Astrocyte of the hippocampus (primary cell): ENCODE measurements at places on chromosomes 5 and 9.

- no peak for DNase-seq
Measured at GRCh38 chr5:168159425-168159824, 132.0 kb upstream of the WWC1 start.

DNA sequence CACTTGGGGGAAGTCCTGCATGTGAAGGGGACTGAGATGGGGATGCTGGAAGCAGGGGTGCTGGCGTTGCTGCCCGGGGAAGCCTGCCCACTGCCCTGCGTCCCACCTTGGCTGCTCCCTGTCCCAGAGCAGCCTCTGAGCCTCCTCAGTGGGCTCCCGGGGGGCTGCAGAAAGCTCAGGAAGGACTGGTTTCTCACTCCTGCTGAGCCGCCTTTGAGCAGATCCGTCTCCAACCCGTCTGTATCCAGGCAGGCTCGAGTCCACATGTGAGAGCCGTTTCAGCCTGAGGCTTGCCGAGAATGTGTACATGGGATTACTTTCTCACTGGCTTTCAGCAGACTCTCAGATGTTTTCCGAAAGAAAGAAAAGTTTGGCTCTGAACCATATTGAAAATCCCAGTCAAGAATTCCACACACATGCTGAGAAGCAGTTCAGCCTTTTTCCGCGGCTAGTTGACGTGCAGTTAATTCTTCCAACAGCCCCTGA is 95.3 kb upstream of the COL5A1 start:
- peak; percentile 87 for DNase-seq

- no peak for DNase-seq
Measured at GRCh38 chr5:146419696-146420095, 27.4 kb upstream of the TCERG1 start.

GRCh38 chr5:68873198-68873597 is 220.6 kb upstream of the SLC30A5 start:
- no peak for DNase-seq

GRCh38 chr9:121862371-121863332 is 211.2 kb downstream of the DAB2IP start:
- no peak for DNase-seq

GRCh38 chr5:176162198-176162597 is 76.0 kb upstream of the SIMC1 start:
- peak; percentile 76 for DNase-seq

DNA sequence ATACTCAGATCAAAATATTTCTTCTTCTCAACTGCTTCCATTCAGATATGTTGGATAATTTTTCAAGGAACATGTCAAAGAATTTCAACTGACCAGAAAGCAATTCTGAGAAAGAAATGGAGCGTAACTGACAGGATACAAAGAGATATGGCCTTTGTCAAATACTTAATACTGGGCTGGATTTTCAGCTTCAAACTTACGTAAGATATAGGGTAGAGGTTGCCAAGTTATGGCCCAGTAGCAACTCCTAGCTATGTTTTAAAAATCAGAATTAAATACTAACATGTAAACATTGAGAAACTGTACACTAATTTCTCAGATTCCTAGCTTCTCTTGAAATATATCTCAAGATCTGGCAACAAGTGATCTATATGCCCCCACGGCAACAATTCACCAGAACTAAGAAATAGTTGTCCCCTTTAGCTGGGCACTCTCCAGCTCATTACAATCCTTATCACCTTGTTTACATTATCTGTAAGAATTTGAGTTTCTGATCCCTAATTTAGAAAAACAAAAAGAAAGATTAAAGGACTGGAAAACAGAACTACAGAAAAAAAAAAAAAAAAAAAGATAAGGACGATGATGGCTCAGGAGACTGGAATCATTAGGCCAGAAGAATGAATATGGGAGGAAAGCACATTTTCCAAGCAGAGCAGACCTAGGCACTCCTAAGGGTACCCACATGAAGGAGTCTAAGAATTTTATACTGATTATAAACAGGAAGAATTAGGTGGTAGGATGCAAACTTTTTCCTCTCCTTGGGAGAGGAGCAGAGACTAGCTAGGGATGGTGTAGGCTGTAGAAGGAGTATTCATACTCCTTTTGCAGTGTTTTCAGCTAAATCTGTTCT is 23.0 kb downstream of the INIP start:
- no peak for DNase-seq

- DNase-seq = peak; percentile 75
Measured at GRCh38 chr5:59745415-59745863, 148.1 kb downstream of the PDE4D start.

DNA sequence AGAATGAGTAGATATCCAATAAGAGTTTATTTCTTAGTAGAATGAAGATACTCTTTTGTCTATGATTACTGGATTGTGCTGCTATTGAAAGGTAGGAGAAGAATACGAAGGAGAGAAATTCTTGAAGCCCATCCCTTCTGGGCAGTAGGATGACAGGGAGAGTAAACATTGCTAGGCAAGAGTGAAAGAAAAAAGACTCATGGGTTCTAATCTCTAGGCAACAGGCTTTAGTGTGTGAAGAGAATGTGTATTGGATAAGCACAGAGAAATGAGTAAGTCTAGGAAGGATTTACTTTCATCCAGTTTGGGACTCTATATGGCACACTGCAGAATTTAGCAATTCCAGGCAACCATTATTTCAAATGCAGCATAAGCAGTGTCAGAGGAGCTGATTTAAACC is 216.0 kb downstream of the GABRG2 start:
- no peak for DNase-seq

- DNase-seq = peak; percentile 76
Measured at GRCh38 chr9:71909887-71910649, 925 bp downstream of the ABHD17B start.

- no peak for DNase-seq
Measured at GRCh38 chr5:16618138-16618897, 1.5 kb upstream of the RETREG1 start.

DNA sequence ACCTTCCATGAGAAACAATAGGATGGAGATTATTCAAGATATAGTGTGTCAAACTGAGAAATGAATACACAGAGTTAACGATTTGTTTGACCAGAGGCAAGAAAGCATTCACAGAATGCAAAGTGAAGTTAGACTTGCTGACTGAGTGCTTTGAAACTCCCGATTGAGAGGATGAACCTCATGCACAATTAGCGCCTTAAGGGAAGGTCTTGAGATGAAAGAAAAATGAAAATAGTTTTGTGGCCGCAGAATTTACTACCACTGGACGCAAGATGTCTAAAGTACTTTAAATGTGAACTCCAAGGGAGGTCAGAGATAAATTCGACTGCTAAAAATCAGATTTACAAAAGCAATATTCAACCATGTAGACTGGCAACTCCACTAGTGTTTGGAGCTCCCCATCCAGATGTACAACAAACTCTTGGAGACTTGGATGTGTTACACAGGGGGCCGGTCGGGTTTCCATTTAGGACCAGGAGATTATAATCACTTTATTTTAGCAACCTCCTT is 707 bp upstream of the RIMOC1 start:
- DNase-seq = no peak

DNA sequence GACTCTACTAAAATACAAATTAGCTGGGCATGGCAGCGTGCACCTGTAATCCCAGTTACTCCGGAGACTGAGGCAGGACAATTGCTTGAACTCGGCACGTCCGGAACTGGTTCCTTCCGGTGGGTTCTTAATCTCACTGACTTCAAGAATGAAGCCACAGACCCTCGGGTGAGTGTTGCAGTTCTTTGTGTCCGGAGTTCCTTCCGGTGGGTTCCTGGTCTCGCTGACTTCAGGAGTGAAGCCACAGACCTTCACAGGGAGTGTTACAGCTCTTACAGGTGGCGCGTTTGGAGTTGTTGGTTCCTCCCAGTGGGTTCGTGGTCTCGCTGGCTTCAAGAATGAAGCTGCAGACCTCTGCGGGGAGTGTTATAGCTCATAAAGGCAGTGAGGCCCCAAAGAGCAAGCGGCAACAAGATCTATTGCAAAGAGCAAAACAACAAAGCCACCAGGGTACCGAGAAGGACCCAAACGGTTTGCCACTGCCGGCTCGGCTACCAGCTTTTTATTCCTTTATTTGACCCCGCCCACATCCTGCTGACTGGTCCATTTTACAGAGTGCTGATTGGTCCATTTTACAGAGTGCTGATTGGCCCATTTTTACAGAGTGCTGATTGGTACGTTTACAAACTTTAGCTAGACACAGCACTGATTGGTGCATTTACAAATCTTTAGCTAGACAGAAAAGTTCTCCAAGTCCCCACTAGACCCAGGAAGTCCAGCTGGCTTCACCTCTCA is 28.6 kb upstream of the SLC6A19 start:
- DNase-seq = no peak

GRCh38 chr5:45189481-45189880 is 380.7 kb downstream of the MRPS30 start:
- DNase-seq = no peak

GRCh38 chr5:60512117-60512516 is 187.8 kb downstream of the DEPDC1B start:
- no peak for DNase-seq

DNA sequence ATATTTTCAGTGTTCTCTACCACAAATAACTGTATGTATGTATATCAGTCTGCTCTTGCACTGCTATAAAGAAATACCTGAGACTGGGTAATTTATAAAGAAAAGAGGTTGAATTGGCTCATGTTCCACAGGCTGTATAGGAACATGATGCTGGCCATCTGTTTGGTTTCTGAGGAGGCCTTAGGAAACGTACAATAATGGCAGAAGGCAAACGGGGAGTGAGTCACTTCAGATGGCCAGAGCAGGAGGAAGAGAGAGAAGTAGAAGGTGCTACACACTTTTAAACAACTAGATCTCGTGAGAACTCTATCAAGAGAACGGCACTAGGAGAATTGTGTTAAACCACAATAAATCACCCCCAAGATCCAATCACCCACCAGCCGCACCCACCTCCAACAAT is 121.7 kb downstream of the ADAMTS6 start:
- DNase-seq = no peak

DNA sequence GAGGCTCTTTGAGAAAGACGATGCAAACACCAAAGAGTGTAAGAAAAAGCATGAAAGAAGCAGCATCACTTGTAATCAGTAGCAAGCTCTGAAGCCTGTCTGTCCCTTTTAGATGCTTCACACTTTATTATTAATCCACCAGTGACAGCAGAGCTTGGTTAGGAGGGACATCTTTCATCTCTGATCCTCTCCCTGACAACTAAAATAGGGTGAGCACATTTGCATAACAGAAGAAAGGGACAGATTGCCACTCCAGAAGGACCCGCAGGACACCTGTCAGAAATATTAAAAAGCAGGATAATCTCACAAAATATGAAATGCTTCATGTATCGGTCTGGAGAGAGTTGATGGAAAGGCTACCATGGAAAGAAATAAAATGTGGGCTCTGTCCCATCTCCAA is 71.4 kb upstream of the MAP1B start:
- no peak for DNase-seq

DNA sequence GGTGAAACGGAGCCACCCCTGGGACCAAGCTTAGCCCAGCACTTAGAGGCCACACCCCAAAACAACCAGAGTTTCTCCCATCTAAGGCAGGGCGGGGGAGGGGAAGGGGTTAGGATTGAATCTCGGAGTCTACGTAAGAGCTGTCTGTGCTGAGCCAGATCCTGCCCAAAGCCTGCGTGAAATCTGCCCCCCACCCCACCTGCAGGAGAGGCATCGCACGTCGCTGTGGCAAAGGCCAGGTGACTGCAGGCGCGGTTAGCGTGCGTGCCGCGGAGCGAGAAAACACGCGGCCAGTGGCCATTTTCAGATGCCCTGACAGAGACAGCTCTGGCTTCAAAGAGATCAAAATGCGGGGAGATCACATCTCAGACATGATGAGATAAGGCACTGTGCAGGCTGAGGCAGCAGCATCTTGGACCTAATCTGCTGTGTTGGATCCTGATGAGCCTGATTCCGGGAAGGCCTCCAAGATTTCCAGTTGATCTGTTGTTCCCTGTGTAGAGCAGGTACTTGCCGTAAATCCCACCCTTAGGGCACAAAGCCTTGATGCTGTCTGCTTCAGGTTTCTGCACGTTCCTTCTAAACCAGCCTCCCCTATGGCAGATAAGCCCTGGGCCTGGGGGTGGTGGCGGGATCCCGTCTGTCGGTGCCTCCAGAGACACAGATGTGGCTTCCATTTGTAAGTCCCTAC is 2.5 kb upstream of the QSOX2 start:
- DNase-seq = no peak

DNA sequence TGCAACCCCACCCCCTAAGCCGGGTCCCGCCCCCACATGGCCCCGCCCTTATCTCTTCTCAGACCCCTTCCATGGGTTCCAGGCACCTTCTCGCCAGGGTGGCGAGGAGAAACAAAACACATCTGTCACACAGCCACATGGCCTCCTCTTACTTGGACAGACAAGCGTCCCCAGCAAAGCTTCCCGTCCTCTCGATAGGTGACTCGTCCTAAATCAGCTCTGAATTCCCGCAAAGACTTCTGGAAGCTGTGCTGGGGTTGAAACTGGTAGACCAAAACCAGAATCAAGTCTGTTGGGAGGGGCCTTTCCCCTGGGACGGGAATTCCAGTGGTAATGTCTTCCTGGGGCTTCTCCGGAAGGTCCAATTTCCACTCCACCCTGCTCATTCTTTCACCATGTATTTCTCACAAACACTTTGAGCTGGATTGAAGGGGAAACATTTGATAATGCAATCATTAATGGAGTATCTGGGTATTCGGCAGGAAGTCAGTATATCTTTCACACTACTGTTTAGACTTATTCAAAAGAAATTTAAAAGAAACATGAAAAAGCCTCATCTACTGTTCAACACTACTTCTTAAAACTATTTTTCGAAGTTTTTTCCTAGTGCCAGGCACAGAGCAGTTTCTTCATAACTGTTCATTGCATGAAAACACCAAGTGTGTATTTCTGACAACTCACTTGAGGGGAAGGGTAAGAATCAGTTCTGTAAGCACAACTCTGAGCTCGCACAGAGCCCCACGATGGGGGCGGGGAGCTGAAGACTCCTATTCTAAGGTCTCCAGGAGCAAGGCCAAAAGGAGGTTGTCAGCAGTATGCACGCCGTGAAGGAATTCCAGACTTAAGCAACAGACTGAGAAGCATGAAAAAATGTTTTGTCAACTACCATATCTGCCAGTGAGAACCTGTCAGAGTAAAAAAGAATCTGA is 644 bp upstream of the CTNNAL1 start:
- DNase-seq = peak; percentile 37

DNA sequence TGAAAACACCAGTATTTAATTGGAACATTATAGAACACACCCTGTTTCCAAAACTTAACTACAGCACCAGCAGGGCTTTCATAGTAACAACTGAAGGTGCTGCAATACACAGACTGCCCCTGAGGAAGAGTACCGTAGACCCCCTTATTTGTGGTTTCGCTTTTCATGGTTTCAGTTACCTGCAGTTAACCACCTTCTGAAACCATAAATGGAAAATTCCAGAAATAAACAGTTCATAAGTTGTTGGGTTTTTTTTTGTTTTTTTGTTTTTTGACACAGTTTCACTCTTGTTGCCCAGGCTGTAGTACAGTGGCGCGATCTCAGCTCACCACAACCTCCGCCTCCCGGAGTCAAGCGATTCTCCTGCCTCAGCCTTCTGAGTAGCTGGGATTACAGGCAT is 9.5 kb upstream of the GLDC start:
- DNase-seq = no peak

DNA sequence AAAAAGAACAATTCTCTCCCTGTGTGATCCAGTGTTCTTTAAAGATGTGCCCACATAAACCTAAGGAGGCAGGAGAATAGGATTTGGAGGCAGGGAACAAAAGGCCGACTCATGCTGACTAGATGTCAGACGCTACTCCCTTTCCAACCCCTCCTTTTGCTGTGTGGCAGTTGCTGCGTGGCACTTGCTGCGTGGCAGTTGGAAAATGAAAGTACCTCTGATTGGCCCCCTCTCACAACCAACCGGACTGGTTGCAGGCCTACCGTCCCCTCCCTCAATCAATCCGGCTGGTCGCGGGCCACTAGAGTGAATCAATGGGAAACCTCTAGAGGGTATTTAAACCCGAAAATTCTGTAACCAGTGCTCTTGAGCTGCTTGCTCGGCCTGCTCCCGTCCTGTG is 551.0 kb downstream of the KIF4B start:
- no peak for DNase-seq

GRCh38 chr9:86454701-86455615 is 100.7 kb upstream of the TUT7 start:
- DNase-seq = peak; percentile 84
